ENCODE measurements at places on chromosomes 5 and 9.

DNA sequence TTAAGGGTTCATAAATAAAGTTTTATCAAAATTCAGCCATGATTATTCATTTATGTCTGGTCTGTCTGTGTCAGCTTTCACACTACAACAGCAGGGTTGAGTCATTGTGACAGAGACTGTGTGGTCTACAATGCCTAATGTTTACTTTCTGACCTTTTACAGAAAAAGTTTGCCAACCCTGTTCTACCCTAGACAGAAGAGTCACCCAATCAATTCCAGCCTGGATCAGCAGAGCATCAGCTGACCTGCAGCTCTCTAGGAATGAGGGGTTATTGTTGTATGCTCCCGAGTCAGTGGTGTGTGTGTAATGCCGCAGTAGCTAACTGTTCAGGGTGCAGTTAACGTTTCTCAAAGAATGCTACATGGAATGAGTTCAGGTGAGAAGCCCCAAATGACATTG lies 87.3 kb downstream of the HRH2 start:
- DNase-seq, result no peak

GRCh38 chr5:167820101-167820990 lies 471.1 kb upstream of the WWC1 start:
- DNase-seq, result peak; percentile 75

GRCh38 chr5:157345067-157345466 lies 79.1 kb downstream of the CYFIP2 start:
- DNase-seq, result no peak

DNA sequence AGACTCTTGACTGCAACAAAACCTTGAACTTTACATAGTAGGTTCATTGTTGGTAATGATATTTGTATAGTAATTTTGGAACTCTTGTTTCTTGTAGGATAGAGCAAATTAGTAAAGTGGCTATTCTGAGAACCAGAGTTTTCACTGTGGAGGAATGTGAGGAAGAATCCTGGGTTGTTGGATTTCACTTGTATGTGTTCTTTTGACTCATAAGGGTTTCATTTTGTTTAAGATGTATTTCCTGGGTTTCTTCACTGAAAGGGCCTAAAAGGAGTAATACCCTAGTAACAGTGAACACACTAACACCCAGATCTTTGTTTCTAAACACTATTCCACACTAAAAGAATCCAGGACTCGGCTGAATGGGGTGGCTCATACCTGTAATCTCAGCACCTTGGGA lies 20.1 kb downstream of the TTC1 start:
- DNase-seq, result no peak

- no peak for DNase-seq
Observed at GRCh38 chr9:71908825-71909224, 2.2 kb downstream of the ABHD17B start.

DNA sequence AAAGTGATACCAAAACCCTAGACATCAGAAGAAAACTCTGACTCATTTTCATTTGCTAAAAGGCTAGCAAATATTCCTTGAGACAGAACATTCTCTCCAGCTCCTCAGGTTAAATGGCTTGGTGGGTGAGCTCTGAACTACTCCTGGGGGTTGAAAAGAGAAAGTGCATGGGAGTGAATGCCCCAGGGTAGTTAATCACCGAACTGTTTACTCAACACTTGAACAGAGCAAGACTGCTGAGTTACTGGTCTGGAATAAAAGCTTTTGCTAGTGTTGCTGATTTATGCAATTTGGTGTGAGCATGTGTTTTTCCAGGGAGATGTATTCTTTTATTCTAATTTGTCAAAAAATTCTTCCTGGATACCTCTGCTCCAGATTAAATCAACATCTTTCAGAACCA lies 88.3 kb upstream of the PRDM9 start:
- DNase-seq, result no peak

DNA sequence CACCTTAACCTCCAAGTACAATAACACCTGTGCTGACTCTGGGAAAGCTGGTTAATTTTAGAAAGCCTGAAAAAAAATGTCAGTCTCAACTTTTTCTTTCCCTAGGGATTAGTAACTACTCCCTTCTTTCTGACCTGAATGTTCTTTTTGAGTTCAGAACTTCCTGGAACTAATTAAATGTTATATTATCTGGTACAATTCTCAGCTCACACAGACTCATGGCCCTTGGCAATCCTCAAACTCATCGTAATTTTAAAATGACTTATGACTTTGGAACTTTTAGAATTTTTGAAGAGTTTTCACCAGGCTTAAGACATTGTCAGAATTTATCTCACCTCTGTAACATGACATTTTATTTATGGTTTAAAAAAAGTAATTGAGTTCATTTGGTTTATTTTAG lies 315.0 kb downstream of the FER start:
- DNase-seq, result peak; percentile 50

DNA sequence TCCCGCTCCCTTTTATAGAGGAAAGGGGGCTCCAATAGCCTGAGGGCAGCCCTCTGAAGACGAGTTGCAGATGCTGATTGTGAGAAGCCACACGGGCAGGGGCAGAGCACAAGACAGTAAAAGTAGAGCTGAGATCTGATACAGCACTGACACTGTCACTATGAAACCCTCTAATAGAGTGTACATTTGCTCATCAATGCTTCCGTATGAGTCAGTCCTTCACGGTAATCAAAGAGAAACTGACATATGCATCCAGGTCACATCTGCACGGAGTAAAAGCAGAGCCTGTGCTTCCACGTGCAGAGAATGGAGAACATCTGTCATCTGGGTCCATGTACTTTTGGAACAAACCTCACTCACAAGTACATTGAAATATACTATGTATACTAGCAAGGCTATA lies 60.6 kb upstream of the TMEM215 start:
- no peak for DNase-seq
